ENCODE measurements at places on chromosomes 11 and 22. TPM values are rescaled to one million over a fixed set of nuclear protein-coding genes. Genes with fewer than 3 reads are reported as not detected.

The NTM gene
- 41.5 TPM for total RNA-seq

The CALCA gene
- not detected for total RNA-seq

The PNPLA3 gene
- 34.5 TPM for total RNA-seq

DNA sequence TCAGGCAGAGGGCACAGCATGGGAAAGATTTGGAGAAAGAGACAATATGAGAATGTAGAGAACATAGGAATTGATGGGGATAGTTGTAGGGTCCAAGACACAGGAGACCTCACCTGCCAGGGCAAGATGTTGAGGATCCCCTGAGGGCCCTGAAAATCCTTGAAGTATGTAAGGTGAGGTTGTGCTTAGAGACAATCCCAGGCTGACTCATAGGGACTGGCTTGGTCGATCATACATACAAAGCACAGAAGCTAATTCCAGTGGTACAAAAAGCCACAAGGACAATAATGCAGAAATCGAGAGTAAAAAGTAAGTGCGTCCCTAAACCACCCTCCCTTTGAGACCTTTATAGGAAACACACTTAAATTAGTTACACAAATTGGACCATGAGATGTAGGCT is 468.2 kb downstream of the MIAT start:
- DNase-seq: no peak

DNA sequence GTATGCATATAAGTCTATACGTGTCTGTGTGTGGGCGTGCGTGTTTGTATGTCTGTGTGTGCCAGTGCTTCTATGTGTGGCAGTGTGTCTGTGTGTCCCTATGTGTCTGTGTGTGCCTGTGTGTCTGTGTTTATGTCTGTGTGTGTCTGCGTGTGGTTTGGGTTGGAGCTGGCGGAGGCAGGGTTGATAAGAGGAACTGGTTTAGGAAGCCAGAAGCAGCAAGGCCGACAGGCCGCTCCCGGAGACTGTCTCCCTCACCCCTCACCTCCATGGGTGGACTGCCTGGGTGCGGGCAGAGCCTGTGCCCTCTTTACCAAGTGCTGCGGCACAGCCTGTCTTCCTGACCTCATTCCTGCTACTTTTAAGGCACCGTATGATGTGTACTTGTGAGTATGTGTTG is 327.1 kb upstream of the B3GAT1 start:
- no peak for DNase-seq

The STK33 gene
- 0.45 TPM for total RNA-seq

The LDLRAD3 gene
- 24.2 TPM for total RNA-seq

- DNase-seq: no peak
These were observed 67.4 kb downstream of the BRD1 start for GRCh38 chr22:49760280-49760629.

- DNase-seq: no peak
These were observed 92.1 kb downstream of the BCR start for GRCh38 chr22:23272371-23272770.

The OSBPL5 gene
- 21.2 TPM for total RNA-seq

DNA sequence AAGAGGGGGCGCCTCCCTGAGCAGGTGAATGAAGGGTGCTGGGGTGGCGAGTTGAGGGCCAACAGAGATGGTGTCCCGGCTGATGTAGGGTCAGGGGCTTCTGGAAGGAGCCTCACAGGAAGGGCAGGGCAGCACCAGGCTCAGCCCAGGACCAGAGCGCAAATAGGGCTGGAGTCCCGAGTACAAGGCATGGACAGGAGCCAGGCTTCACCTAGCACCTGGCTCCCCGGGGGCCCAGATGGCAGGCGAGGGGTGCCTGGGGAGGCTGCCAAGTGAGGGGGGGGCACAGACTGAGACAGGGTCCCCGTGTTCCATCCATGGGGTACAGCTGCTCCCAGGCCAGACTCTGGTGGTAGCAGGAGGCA is 105.8 kb downstream of the KCNQ1 start:
- DNase-seq: no peak

DNA sequence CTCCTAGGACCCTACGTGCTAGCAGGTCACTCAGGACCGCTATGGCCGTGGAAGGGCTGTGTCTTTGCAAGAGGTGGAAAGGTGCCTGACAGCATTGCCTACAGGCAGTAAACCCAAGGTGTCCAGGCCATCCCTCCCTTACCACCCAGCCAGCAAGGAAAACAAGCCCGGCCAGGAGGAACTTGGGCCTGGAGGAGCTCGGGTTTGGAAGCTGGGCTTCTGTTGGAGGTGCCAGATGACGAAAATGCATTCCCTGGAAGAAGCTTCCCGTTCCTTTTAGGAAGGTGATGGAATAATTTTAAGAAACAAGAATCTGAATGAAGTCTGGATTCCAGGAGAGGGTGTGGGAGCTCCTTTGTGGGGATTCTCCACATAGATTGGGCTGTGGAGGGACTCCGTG is 23.6 kb downstream of the FBLN1 start:
- DNase-seq: no peak

- DNase-seq: no peak
These were observed 76.9 kb downstream of the NTM start for GRCh38 chr11:131447277-131447815.

- DNase-seq: no peak
These were observed 17.1 kb downstream of the SC5D start for GRCh38 chr11:121309688-121310087.

GRCh38 chr11:94776351-94777321 is 8.5 kb downstream of the AMOTL1 start:
- peak; percentile 96 for DNase-seq

The IGHMBP2 gene
- total RNA-seq: 10.0 TPM

DNA sequence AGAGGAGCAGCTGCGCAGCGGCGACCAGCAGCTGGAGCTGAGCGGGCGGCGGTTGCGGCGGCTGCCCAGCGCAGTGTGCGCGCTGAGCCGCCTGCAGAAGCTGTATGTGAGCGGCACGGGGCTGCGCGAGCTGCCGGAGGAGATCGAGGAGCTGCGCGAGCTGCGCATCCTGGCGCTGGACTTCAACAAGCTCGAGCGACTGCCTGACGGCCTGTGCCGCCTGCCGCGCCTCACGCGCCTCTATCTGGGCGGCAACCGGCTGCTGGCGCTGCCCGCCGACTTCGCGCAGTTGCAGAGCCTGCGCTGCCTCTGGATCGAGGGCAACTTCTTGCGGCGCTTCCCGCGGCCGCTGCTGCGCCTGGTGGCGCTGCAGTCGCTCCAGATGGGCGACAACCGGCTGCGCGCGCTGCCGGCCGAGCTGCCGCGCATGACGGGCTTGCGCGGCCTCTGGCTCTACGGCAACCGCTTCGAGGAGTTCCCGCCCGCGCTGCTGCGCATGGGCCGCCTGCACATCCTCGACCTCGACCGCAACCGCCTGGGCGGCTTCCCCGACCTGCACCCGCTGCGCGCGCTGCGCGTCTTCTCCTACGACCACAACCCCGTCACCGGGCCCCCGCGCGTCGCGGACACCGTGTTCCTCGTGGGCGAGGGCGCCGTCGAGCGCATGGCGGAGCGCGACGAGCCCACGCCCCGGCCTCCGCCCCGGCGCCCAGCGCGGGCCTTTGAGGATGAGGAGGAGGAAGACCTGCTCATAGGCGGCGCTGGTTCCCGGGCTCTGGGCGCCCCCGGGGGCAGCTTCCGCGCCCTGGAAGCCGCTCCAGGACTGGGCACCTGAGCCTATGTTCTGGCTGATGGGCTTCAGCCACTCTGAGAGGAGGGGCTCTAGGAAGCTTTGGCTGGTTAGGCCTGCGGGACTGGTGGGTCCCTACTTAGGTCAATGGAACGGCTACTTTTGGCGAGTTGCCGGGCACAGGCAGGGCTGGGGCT is 787 bp downstream of the LRRC10B start:
- DNase-seq: peak; percentile 34

- peak; percentile 76 for DNase-seq
These were observed 21.6 kb upstream of the PEX26 start for GRCh38 chr22:18056161-18056666.

The P4HA3 gene
- 0.42 TPM for total RNA-seq
